ENCODE measurements at places on chromosomes 1 and 21.

GRCh38 chr1:116825207-116825719 is 71.0 kb downstream of the CD2 start:
- no peak for DNase-seq

GRCh38 chr1:186155594-186155993 is 219.5 kb downstream of the TPR start:
- peak; percentile 3 for DNase-seq

GRCh38 chr1:4856396-4856795 is 202.0 kb downstream of the AJAP1 start:
- DNase-seq, result no peak

DNA sequence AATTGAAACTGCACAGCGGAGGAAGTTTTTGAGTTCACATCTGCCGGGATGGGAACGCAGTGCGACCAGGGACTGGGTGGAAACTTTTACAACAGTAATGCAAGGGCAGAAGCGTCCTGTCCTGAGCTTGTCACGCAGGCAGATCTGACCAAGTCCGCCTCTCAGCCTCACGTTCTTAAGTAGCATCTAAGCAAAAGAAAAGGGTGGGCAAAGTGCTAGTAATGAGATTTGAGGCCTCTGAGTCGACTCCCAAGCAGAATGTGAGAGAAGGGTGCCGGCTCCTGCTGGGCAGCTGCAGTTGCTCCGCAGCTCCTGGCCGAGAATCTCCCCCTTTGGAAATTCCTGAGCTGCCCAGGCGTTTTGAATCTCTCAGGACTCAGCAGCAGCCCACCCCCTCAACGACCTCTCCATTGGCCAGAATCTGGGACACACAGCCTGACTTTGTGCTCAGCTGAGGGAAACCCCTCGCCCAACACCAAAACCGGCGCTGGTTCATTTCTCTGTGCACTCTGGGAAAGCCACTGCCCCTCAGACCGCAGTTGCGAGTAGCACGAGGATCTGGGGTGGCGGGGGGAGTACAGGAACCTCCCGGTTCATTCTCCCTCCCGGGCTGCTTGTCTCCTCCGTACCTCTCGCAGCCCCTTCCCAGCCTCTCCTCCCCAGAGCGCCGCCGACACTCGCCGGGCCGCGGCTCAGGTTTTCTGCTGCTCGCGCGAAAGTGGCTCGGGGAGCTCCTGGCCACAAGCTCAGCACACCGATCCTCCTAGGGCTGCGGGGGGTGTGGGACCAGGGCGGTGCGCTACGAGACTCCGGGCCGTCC is 913 bp upstream of the S1PR1 start:
- no peak for DNase-seq

- DNase-seq, result no peak
Observed at GRCh38 chr1:89200663-89201062, 1.9 kb upstream of the GBP4 start.

DNA sequence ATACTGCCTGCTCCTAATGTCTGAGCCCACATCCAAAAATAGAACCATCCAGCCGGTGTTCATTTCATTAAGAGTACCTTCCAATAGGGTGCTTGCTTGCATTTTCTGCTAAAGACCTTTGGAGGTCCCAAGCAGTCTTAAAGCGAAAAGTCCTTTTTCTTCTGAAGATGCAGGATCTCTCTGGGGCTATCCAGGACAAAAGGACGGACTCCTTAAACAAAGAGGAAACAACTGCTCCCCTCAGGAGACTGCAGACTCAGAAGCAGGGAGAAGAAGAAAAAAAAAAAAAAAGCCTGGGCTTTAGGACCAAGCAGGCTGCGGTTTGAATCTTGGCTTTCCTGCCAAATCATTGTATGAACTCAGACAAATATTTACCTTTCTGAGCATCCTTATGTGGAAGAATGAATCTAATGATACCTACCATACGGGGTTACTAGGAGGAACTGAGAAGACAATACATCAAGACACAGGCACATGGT is 204.0 kb downstream of the PLPP3 start:
- DNase-seq, result no peak

DNA sequence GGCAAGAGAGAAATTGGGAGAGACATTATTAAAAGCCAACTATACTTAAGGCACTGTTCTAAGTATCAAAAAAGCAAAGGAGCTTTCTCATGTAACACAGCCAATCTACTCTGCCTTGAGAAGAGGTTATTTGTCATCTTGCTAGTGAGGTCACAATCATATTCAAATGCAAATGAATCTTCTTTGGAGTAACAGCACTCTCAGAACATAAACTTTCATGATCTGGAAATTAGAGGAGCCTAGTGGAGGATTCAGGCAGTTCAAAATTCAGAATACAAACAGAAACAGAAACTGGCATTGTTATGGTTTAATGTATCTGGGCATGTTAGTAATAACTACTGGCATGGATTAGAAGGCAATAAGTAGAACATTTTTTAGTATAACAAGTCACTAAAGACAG is 57.4 kb downstream of the ARID4B start:
- DNase-seq, result peak; percentile 44

DNA sequence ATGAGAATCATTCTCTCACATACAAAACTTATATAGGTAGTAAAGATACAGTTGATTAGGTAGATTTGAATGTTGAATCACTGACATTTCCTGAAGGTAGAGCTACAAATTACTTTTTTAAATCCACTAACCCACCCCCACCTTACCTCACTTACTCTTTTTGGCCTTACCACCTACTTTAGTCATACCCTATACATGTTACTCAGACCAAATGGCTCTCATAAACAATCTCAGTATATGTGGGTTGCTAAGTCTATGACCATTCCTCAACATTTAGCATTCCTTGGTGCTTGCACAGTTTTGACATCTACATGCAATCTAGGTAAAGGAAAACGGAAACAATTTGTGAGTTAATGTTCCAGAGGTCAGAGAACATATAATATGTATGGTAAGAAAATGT is 26.3 kb downstream of the SYDE2 start:
- no peak for DNase-seq

- DNase-seq, result no peak
Observed at GRCh38 chr1:45615885-45616284, 8.0 kb downstream of the CCDC17 start.

DNA sequence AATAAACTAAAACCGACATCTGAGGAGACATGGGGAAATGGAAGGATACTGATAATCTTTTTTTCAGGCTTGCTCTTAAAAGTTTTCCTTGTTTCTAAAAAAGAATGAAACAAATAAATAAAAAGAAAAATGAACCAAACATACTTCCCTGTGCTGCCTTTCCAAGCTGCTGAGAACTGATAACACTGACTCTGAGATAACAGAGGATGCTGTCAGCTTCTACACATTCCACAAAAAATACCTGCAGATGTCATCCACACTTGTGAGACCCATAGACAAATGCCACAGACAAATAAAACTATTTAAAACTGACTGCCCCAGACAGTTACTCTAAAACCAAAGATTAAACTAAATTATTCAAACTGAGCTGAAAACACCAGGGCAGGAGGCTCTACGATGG is 12.0 kb upstream of the OR6K3 start:
- DNase-seq, result no peak

DNA sequence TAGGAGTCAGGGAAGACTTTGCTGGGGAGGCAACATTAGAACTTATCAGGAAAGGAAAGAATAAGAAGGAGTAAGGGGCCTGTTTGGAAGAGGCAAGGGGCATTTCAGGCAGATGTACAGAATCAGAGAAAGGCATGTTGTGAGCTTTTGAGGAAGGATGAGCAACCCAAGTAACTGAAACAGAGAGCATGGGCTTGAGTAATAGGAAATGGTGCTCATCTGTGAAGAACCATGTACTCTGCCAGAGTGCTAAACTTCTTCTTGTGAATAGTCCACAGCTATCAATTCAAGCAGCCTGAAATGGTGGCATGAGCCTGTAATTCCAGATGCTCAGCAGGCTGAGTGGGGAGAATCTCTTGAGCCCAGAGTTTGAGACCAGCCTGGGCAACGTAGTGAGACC is 19.2 kb upstream of the PIGK start:
- no peak for DNase-seq

- DNase-seq, result no peak
Observed at GRCh38 chr1:8816831-8817411, 519 bp downstream of the RERE start.

- no peak for DNase-seq
Observed at GRCh38 chr1:209652873-209653401, 712 bp upstream of the LAMB3 start.

GRCh38 chr1:107110326-107110725 is 30.5 kb upstream of the NTNG1 start:
- DNase-seq, result no peak

DNA sequence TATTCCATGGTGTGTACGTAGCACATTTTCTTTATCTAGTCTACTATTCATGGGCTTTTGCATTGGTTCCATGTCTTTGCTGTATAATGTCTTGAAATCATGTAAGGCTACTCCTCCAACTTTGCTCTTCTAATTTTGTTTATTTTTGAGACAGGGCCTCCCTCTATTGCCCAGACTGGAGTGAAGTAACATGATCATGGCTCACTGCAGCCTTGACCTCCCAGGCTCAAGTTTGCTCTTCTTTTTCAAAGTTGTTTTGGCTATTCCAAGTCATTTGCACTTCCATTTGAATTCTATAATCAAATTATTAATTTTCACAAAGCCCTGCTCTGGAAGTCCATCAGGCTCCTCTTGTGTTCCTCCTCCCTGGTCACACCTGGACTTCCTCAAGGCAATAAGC is 90.2 kb upstream of the SGIP1 start:
- DNase-seq, result no peak

- no peak for DNase-seq
Observed at GRCh38 chr21:34836103-34836932, 167.5 kb downstream of the CLIC6 start.

GRCh38 chr21:38765056-38765455 is 40.7 kb upstream of the ETS2 start:
- no peak for DNase-seq

DNA sequence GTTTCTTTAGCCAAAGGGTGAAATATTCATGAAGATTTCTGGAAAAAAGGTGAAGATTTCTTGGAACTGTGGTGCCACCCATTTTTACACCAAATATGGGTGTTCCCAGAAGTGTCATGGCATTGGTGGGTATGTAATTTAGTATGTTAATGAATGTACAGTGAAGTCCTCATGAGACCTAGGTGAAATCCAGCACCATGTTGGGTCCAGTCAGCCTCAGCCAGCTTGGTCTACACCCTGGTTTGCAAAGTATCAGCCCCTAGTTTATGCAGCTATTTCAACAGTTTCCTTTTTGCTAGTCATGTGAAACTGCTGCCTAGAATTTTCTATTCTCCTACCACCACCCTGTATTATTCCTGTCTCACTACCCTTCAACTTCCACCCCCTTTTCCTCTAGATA is 63.1 kb upstream of the CXADR start:
- no peak for DNase-seq

DNA sequence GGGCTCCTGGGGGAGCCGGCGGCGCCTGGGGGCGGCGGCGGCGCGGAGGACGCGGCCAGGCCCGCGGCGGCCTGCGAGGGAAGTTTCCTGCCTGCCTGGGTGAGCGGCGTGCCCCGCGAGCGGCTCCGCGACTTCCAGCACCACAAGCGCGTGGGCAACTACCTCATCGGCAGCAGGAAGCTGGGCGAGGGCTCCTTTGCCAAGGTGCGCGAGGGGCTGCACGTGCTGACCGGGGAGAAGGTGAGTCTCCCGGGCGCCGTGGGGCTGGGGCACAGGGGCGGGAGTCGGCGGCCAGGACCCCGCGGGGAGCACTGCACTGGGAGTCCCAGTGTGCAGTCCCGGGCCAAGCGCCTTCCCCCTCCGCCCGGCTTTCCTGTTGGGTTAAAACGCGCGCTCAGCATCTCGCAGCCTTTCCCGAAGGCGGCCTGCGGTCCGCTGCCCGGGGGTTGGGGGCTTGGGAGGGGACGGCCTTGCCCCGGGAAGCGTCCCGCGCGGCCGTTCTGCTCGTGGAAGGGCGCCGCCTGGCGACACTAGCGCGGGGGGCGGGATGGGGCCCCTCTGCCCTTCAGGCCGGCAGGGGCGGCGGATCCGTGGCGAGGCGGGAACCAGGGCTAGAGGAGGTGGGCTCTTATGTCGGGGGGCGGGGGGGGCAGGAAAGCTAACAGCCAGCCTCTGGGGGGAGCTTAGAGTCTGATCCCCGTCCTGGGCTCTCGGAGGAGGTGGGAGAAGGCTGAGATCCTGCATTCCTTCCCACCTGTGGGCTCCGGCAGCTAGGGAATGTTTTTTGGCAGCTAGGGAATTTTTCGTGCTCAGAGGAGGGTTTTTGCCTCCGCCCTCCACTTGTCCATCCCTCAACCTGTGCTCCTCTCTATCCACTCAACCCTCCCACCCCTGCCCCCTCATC is 1.1 kb downstream of the HUNK start:
- no peak for DNase-seq

DNA sequence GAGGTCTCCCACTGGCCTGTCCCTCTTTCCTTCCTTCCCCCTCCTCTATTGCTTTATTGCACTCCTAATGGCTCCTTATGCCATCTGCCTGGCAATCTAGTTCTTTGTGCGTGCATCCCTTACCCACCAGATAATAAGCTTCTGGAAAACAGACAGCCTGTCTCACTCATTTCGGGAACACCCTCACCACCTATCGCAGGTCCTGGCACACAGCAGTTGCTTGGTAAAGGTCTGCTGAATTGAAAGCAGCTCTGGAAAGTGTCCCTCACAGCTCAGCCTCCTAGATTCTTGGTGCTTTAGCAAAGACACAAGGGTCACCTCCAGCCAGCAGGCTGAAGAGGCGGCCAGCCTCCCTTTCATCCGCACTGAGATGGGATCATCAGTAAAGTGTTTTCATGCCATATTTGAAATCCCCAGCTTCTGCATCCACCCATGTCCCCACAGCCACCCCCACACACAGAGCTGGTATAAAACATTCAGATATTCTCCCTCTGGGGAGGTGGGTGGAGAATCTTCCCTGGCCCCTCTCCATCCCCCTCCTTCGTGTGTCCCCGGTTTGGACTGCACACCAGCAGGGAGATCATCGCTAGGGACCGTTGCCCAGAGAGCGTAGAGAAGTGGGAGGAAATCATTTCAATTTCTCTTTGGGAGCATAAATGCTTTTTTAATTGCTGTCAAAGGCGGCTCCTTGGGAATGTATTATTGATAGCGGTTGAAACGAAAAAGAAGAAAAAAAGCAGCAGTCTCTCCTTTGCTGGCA is 29.1 kb upstream of the ATP2B4 start:
- DNase-seq, result no peak

GRCh38 chr1:101022294-101022693 is 3.3 kb downstream of the DPH5 start:
- DNase-seq, result no peak

GRCh38 chr21:15112858-15113257 is 48.1 kb upstream of the NRIP1 start:
- DNase-seq, result no peak

DNA sequence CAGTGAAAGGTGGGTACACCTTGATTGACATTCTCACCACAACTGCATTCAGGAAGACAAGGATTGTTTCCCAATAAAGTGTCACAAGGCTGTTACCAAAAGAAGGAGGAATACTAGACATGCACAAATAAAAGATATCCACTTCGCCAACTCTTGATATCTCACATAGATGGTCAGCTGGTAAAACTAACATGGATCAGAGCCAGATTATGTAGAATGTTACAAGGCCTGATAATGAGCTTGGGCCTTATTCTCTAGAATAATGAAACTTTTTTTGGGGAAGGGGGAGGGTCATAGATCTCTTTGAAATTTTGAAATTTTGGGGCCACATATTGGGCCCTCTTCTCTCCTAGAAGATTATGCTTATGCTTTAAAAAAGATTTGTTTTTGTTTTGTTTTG is 24.9 kb downstream of the RAP1A start:
- no peak for DNase-seq
